Left renal pelvis (tissue), 4 donors: ENCODE measurements at places on chromosomes 1 and 21.

DNA sequence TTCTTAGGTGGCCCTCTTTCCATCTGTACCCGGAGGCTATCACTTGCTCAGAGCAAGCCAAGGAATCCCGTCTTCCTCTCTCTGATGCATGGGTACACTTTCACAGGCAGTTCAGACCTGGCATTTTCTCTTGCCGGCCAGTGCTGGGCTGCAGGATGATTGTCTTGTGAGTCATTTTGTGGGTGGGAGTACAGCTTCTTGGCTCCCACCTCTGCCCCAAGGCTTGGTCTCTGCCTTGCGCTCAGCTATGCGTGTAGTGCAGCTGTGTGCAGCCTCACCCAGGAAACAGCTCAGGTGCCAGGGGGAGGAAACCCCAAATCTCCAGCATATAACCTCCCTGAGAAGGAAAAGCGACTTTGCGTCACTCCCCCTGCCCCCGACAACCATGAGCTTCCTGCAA, 3.9 kb upstream of the AJAP1 start:
- DNase-seq = no peak

- DNase-seq = no peak
Measured at GRCh38 chr21:38911484-38912101, 105.9 kb downstream of the ETS2 start.

DNA sequence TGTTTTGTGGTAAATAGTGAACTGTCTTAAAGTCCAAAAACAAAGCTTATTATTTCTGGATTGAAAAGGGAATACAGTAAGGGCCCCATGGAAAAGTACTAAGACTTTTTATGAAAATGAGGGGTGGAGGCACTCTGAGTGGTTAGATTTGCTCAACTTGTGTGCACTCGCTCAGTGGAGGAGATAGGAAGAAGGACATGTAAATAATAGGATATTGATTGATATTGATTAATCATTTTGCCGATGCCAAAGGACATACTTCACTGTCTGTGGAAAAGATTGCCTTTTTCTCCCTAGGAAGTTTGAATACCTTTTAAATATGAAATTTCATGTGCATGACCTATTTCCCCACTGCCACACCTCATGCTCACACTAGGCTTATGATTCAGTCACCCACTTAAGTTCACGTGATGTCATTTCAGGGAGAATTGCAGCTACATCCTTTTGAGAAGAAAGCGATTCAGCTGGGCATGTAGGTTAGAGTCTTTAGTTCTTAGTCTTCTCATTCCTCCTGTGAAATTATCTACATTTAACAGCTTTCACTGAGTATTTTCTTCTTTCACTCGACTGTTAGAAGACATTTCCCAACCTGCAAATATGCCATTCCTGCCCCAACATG, 5.0 kb downstream of the MTR start:
- no peak for DNase-seq

DNA sequence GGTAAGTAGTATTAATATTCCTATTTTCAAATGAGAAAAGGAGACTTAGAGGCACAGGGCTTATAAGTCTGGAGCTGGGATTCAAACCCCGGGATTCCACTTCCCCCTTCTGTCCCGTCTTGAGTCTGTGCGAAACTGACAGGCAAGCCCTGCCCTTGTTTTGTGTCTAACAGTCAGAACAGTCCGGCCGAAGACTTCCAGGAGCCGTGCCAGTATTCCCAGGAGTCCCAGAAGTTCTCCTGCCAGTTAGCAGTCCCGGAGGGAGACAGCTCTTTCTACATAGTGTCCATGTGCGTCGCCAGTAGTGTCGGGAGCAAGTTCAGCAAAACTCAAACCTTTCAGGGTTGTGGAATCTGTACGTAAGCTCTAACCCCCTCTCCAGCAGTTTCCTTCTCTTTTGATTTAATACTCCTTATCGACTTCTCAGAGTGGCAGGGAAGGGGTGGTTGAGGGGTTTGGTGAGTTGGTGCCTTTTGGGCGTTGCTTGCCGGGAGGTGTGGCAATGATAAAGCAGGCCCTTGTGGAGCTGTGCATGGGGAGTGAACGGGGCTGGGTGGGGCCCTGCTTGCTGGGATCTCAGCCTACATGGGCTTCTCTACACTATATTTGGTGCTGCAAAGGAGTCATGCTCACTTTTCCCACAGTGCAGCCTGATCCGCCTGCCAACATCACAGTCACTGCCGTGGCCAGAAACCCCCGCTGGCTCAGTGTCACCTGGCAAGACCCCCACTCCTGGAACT, 29.4 kb downstream of the IL6R start:
- no peak for DNase-seq

- DNase-seq = no peak
Measured at GRCh38 chr1:172252321-172252720, 168.2 kb upstream of the C1orf105 start.

DNA sequence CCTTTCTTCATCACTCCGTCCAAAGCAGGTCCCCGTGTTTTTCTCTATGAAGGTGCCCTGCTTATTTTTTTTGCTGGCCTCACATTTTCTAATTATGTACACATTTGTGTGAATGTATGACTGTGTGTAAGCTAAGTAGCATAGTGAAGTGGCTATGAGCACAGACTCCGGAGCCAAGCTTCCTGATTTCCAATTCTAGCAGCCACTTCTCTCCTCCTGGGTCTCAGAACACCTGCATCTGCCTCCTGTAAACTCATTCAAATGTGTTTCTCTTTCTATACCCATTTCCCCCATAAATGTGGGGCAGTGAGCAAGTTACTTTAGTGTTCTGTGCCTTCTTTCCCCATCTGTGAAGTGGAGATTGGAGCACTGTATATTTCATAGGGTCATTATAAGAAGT, 2.1 kb downstream of the SLAMF6 start:
- no peak for DNase-seq
